ENCODE measurements at places on chromosomes 4 and X.

DNA sequence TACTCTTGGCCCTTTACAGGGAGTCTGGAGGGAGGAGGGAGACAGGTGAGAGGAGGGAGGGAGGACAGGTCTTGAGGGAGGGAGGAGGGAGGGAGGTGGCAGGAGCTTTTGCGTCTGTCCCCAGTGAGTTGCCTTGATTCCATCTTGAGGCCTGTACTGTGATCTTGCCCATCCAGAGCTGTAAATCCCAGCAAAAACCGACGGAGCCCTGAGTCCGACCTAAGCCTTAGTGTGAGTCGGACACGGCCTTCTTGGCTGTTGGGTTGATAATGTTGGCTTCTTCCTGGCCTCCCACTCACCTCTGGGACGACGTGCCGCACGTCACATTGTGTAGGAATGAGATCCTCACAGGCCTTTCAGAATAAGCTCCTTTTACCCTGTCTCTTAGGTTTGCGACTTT is 72.5 kb downstream of the RGS12 start:
- DNase-seq: no peak

- no peak for DNase-seq
Measured at GRCh38 chr4:8260656-8261111, 8.9 kb upstream of the HTRA3 start.

DNA sequence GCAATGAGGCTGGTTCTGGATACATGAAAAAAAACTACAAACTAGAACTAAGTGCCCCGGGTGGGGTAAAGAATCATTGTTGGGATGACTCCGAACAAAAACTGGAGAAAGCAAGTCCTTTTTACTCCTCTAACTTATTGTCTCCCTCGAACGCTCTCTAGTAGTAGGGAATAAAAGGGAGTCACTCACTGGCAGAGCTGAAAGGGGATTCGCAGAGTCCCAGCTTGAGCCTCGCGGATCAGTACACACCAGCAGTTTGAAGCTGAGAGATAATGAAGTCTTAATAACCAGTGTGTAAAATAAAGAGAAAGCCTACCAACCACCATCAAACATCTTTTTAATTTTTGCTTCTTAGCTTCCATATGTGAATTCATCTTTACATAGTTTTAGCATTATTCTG is 521.9 kb upstream of the ARX start:
- no peak for DNase-seq

DNA sequence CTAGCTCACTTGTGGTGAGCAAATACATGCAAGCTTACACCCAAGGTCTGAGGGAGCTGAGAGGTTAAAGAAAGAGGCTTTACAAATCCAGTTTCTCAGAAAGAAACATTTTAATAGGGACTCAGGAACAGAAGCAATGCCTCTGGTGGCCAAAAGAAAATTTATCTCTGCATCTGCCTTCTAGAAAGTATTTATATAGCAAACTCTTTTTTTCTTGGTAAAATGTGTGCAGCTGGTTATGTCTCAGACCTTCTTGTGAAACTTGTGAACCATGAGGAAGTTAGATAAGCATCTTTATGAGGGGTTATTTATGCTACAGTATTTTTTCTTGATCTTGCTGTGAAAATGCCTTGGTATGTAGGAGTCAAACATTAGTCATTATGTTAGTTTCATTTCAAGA is 48.5 kb upstream of the CYSLTR1 start:
- peak; percentile 57 for DNase-seq

DNA sequence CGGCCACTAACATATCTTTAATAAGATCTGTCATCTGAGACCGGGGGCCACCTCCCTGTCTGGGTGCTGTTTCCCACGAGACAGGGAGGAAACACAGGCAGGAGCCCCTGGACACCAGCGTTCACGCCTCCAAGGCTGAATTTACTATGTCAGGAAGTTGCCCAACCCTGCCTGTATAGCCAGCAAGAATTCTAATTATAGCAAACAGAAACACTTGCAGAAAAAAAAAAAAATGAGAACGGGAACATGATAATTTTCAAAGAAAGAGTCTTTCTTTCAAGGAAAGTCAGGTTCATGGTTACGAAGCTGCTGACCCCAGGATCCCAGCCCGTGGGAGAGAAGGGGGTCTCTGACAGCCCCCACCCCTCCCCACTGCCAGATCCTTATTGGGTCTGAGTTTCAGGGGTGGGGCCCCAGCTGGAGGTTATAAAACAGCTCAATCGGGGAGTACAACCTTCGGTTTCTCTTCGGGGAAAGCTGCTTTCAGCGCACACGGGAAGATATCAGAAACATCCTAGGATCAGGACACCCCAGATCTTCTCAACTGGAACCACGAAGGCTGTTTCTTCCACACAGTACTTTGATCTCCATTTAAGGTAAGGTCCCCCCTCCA is at the start of gene IL3RA:
IL3RA (plus strand) TSS at position 455 of the 613 bp plus-strand sequence. CDS start 4,981 bp downstream, outside the sequence.
- DNase-seq: no peak

DNA sequence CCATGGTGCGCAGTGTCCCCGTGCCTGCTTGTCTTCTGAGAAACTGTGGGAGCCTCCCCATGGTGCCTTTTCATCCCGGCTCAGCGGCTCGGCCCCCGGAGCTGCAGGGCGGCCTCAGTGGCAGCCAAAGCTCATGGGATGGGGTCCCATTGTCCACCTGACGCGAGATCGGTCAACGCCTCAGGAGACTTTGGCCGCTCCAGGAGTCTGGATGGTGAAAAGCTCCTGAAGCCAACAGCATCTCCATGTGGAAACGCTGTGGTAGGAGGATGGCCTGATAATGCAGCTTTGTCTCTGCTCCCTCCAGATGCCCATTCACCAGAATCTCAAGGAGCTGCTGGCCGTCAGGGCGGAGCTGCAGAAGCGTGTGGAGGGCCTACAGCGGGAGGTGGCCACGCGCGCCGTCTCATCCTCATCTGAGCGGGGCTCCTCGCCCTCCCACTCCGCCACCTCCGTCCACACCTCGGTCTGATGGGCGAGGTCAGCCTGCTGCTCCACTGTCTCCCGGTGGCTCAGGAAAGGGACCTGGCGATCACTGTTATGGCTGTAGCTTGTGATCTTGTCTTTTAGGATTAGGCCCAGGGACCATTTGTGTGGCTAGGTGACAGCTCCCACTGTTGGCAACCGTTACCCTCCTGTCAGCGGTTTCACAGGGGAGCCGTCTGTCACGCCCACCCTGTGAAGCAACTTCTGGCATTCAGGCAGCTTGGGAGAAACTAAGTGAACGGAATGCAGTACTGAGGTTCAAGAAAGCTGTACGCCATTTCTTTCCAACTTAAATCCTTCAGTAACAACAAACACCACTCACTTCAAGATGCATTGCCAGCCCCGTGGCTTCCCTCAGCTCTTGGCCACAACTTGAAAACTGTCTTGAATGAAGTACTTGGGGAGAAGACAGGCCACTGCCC is 69.3 kb downstream of the MTMR1 start:
- DNase-seq: no peak

GRCh38 chr4:156335721-156336120 is 382.1 kb upstream of the CTSO start:
- no peak for DNase-seq

GRCh38 chrX:24117258-24117657 is 32.3 kb upstream of the ZFX start:
- no peak for DNase-seq

- no peak for DNase-seq
Measured at GRCh38 chr4:37845201-37845600, 18.7 kb downstream of the PGM2 start.

- DNase-seq: no peak
Measured at GRCh38 chr4:101128473-101128872, 218.9 kb downstream of the PPP3CA start.

DNA sequence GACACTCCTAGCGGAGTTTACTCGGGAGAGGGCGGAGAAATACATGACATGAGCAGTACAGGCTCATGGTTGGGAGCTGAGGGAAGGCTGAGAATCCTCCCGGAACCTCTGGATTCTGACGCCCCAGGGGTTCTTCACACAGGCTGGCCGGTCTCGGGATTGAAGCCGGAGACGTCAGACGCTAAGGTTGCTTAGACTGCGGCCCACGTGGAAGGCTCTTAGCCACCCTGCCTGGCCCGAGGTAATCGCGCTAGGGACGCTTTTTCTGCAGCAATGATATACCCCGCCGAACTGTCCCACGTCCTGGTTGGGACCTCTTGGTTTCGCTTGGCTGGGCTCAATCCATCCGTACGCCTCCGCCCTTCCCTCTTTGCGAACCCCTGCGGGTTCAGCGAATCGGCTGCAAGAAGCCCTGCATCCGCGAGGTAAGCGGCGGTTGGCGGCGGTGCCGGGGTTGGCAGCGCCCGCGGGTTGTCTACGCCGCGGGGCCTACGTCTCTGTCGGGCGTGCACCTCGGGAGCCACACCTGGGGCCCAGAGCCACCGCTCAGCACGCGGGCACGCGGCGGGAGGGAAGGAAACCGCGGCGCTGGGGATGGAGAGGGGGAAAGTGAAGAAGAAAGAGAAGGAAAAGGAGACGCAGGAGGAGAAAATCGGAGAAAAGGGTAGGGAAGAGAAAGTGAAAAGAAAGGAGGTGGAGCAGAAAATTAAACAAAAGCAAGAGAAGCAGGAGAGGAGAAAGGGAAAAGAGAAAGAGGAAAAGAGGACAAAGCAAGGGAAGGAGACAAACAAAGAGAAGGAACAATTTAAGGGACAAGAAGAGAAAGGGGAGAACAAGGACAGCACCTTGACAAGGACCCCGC is at the start of gene ARL9:
ARL9 (plus strand) TSS at position 523 of the 862 bp plus-strand sequence; CDS start at position 595, 72 bp downstream.
- DNase-seq: peak; percentile 44

DNA sequence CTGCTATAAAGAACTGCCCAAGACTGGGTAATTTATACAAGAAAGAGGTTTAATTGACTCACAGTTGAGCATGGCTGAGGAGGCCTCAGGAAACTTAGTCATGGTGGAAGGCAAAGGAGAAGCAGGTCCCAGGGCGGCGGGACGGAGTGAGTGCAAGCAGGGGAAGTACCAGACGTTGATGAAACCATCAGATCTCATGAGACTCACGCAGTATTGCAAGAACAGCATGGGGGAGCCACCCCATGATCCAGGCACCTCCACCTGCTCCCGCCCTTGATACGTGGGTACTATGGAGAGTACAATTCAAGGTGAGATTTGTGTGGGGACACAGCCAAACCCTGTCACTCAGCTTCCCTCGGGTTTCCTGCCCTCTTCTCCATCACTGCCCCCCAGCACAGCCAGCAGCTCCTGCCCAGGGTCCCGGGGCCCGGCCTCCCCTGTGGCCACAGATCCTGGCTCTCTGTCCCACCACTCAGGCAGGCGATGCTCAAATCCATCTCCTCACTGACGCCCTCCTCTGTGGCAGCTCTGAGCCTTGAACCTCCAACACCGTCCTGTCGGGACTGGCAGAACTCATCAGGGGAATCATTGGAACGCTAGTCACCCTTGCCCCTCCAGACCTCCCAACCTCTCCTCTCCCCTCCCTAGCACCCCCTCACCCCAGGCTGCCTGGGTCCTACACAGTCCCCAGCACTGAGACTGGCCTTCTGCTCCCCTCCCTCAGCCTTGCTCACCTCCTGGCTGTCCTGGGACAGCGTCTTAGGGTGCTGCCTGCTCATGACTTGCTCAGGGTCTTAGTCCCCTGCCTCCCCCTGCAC is 37.6 kb downstream of the FGFRL1 start:
- DNase-seq: no peak

DNA sequence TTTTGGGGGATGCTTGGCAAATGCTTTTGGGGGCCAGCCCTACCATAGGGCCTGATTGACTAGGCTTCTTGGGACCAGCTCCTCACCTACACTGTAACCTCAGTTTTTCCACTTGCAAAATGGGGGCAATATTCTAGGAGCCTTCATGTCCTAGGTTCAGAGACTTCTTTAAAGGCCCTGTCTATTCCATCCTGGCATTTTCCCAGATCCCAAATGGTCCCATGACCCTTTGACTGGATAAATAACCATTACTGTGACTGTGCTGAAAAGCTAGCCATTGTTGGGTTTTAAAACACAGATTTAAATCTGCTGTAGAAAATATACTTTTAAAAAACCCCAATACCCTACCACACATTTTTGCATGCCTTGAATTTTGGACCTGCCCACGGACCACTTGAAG is 149.8 kb downstream of the EFNB1 start:
- no peak for DNase-seq

GRCh38 chr4:109629775-109630174 is 69.7 kb downstream of the MCUB start:
- DNase-seq: no peak

GRCh38 chrX:68732906-68733493 is 85.5 kb downstream of the STARD8 start:
- peak; percentile 37 for DNase-seq

DNA sequence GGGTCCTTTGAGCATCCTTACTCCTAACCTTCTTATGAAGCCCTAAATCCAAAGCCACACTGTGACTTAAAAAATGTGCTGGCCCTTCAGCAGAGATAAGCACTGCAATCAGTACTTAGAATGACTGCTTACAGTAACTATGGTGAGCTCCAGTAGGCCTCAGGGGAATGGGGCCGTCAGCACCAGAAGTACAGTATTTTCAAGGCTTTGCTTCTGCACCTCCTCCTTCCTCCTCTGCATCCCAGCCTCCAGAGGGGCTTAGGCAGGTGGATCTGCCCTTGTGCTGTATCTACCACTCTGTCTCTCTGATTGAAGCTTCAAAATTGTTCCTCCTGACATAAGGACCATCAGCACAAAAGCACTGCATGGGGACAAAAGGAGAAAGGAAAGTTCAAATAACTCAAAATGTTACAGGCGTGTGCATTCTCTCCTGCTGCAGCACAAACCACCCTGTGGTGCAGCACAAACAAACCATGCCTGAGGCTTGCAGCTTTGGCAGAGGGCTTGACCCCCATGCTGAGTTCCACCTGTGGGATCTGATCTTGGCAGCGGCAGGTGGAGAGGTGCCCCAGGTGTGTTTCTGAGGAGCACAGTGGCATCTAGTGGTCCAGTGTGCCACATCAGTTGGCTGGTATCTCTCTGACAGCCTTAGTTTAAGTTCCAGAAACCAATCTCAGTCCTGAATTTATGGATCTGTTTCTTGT is 164.7 kb downstream of the SOWAHB start:
- no peak for DNase-seq

DNA sequence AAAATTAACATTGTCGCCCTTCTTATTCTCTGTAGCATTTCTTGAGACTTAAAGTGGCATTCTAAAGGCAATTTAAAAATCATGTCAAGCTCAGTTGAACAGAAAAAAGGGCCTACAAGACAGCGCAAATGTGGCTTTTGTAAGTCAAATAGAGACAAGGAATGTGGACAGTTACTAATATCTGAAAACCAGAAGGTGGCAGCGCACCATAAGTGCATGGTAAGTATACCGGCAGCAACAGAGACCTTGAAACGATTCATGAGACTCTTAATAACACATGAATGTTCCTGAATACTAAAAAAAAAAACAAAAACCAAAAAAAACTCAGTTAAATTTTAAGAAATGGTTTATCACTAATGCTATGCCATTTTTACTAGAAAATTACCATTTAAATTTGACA is 82.4 kb upstream of the HPRT1 start:
- DNase-seq: peak; percentile 32

GRCh38 chr4:78569306-78569821 is 17.8 kb downstream of the ANXA3 start:
- no peak for DNase-seq
